CD8-positive, alpha-beta memory T cell (primary cell): ENCODE measurements at places on chromosomes 5 and 9.

DNA sequence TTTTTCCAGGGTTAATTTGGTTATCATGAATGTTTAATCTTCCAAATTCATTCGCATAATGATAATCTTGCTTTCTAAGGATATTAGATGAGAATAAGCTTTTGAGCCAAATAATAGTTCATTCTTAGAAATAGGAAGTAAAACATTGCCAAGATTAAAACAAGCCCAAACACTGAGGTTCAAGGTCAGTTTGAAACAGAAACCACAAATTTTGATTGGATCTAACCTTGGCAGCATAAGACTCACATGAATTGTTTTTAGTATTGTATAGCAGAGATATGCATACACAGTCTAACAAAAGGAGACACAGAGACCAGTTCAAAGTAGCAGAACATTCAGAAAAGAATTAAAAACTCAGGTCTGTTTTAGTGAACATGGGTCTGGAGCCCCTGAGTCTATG, 43.4 kb upstream of the VCAN start:
- no peak for DNase-seq
- no peaks in the 10 kb centered on the region for H3K36me3 ChIP-seq
- no peak overlapping the region for H3K4me3 ChIP-seq
- no peaks in the 10 kb centered on the region for H3K27me3 ChIP-seq
- no peaks in the 10 kb centered on the region for H3K4me1 ChIP-seq

GRCh38 chr5:130976493-130976892, 188.6 kb downstream of the HINT1 start:
- no peaks in the 10 kb centered on the region for H3K27me3 ChIP-seq
- H3K36me3 ChIP-seq = no peaks in the 10 kb centered on the region
- no peak overlapping the region for H3K4me3 ChIP-seq
- no peak overlapping the region for H3K27ac ChIP-seq
- H3K4me1 ChIP-seq = no peaks in the 10 kb centered on the region

DNA sequence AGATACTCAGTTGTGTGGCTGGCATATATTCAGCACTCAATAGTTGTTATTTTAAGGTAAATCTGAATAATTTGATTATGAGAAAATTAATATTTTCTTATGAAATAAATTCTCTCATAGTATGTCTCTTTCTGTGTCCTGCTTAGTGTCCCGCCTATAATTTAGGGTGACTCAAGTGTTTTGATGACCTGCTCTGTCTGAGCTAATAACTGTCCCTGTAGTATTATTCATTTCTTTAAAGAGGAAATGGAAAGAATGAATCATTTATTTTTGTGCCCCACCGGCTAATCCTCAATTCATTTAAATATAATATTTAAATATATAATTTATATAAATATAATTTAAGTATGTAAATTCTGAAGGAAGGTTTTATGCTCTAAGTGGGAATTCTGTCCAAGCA, 4.1 kb downstream of the SLC1A1 start:
- no peak for DNase-seq
- H3K27ac ChIP-seq = no peak overlapping the region
- H3K27me3 ChIP-seq = peaks cover 28% of the 10 kb centered on the region
- no peak overlapping the region for H3K4me3 ChIP-seq
- H3K36me3 ChIP-seq = no peaks in the 10 kb centered on the region

- peak overlapping the region; percentile 76 for H3K4me3 ChIP-seq
- no peaks in the 10 kb centered on the region for H3K27me3 ChIP-seq
- peak overlapping the region; percentile 72 for H3K27ac ChIP-seq
- peaks cover 4% of the 10 kb centered on the region for H3K4me1 ChIP-seq
- no peaks in the 10 kb centered on the region for H3K36me3 ChIP-seq
- DNase-seq = no peak
Measured at GRCh38 chr5:78983601-78984438, 1.3 kb downstream of the ARSB start.

DNA sequence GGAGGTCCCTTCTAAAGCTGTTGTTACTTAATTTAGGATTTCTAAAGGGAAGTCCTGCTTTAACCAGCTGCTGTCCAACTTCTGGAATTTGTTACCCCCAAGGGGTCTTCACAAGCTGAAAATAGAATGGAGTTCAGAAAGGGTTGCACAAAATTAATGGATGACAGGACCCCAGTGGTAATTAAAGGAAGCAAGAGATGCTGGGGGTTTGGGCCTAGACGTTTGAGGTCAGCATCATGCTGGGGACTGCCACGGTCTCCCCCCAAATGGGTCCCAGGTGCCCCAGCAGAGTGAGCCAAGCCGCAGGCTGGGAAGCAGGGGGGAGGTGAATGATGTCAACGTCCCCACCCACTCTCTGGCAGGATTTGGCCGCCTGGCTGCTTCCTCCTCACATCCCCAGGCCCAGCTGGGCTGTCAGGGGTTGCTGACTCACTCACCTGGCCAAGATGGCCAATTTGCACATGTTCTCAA, 97.5 kb upstream of the ARAP3 start:
- H3K4me3 ChIP-seq = no peak overlapping the region
- DNase-seq = no peak
- H3K4me1 ChIP-seq = no peaks in the 10 kb centered on the region

DNA sequence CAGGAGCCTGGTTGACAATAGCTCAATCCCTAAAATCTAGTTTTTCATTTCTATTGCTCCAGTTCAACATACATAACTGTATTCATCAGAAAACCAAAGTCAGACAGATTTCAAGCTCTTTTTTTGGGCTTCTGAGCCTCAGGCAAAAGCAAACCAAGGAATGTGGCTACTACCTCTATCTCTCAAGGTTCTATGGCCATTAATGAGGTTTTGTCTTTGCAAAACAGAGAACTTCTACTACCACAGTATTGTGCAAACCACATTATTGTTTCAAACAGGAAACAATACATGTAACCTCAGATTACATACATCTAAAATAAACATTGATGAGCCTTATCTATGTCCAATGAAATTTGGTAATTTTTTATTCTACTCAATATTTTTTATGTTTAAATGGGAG, 35.5 kb upstream of the FTMT start:
- no peaks in the 10 kb centered on the region for H3K27me3 ChIP-seq
- H3K27ac ChIP-seq = no peak overlapping the region
- H3K4me3 ChIP-seq = no peak overlapping the region
- no peak for DNase-seq

DNA sequence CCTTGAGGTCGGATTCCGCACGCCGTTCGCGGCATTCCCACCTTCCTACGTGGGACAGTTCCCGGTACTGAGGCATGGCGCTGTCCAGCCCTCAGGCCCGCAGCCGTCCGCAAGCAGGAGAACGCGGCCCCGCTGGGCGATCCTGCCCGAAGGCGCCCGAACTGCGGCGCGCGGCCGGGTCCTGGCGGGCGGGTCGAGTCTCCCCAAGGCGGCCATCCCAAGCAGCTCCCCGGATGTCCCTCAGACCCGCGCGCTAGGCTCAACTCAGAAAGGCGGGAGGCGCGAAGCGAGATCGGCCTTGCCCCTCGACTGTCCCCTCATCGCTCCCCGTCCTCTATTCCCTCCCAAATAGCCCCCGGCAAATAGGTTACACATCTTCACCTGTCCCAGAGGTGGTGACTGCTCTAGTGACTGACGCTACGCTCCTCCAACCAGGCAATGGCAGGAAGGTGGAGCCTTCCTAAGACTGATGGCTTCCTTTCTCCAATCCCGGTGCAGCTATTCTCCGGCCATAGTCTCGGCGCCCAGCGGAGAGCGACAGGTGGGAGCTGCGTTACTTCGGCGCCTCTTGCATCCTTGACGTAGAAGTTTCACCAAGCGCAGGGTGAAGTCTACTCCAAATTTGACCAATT, 787 bp upstream of the ANKHD1 start:
- H3K27ac ChIP-seq = peak overlapping the region; percentile 84
- no peaks in the 10 kb centered on the region for H3K27me3 ChIP-seq
- DNase-seq = peak; percentile 70
- no peaks in the 10 kb centered on the region for H3K36me3 ChIP-seq
- H3K4me1 ChIP-seq = peaks cover 36% of the 10 kb centered on the region

- peaks cover 4% of the 10 kb centered on the region for H3K4me1 ChIP-seq
- no peak overlapping the region for H3K4me3 ChIP-seq
- no peak overlapping the region for H3K27ac ChIP-seq
- H3K36me3 ChIP-seq = peaks cover 9% of the 10 kb centered on the region
- H3K27me3 ChIP-seq = no peaks in the 10 kb centered on the region
- DNase-seq = no peak
Measured at GRCh38 chr9:113588242-113588810, 124.8 kb downstream of the RGS3 start.

GRCh38 chr9:127078988-127079387, 43.4 kb downstream of the ANGPTL2 start:
- no peaks in the 10 kb centered on the region for H3K36me3 ChIP-seq
- no peaks in the 10 kb centered on the region for H3K4me1 ChIP-seq
- no peak overlapping the region for H3K4me3 ChIP-seq
- no peaks in the 10 kb centered on the region for H3K27me3 ChIP-seq
- no peak overlapping the region for H3K27ac ChIP-seq
- DNase-seq = no peak

- peaks cover 2% of the 10 kb centered on the region for H3K4me1 ChIP-seq
- H3K27me3 ChIP-seq = no peaks in the 10 kb centered on the region
- no peak overlapping the region for H3K27ac ChIP-seq
Measured at GRCh38 chr5:11239261-11240015, 478.4 kb upstream of the DAP start.

- no peaks in the 10 kb centered on the region for H3K36me3 ChIP-seq
- no peaks in the 10 kb centered on the region for H3K27me3 ChIP-seq
- no peak overlapping the region for H3K27ac ChIP-seq
- no peaks in the 10 kb centered on the region for H3K4me1 ChIP-seq
- no peak for DNase-seq
Measured at GRCh38 chr9:5479994-5480694, 29.8 kb downstream of the CD274 start.

GRCh38 chr5:8226148-8226547, 357.2 kb downstream of the MTRR start:
- H3K27me3 ChIP-seq = no peaks in the 10 kb centered on the region
- no peaks in the 10 kb centered on the region for H3K4me1 ChIP-seq
- H3K4me3 ChIP-seq = no peak overlapping the region

DNA sequence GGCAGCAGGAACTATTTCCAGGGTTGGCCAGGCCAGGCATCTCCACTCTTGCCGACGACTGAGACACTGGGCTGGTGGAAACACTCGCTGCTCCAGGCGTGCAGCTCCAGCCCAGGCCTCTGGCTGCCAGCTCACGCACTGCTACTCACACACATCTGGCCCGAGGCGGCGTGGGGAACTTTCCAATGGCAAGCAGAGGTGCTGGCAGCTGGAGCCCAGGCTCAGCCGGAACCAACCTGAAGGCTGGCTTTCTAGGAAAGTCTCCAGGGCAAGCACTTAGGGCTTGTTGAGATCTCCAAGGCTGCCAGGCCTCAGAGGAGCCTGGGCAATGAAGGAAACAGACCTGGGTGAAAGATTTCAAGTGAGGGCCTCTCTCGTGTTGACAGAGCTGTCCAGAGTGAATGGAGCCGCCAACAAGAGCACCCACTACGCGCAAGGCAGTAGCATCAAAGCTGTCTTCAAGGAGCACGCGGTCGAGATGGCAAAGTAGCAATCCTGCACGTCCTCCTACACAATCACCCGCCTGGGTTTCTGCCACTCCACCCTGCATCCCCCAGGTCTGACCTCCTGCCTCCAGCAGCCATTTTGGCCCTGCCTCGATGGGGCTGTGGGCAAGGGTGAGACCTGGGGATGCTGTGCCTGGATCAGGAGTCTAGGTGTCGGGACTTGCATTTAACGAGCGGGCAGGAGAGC, 14.4 kb downstream of the SH3PXD2B start:
- H3K4me1 ChIP-seq = no peaks in the 10 kb centered on the region
- H3K27me3 ChIP-seq = no peaks in the 10 kb centered on the region
- DNase-seq = no peak
- no peak overlapping the region for H3K27ac ChIP-seq
- no peaks in the 10 kb centered on the region for H3K36me3 ChIP-seq
- no peak overlapping the region for H3K4me3 ChIP-seq

DNA sequence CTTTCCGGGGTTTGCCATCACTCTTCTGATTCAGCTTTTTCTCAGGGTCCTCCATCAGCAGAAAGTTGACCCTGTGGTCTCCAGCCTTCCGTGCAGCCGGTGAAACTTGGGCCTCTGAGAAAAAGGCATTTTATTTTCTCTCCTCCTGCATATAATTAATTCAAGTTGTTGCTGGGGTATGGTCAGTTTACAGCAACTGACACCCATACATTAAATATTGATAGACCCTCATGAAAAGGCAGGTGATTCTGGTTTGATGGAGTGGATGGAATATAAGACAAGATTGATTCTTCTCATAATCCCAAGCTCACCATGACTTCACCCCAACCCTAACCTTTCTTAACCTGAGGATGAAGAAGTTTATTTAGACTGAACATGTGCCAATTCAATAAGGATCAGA, at the start of gene GRXCR2:
Gene GRXCR2 (minus strand): TSS at position 101 of the 400 bp plus-strand sequence. CDS start 46 bp downstream, at position 55.
- no peaks in the 10 kb centered on the region for H3K36me3 ChIP-seq
- no peaks in the 10 kb centered on the region for H3K27me3 ChIP-seq
- H3K4me1 ChIP-seq = no peaks in the 10 kb centered on the region
- no peak within 1 kb of the TSS for H3K4me3 ChIP-seq
- H3K27ac ChIP-seq = no peak within 1 kb of the TSS

GRCh38 chr9:99513441-99514112, 291.5 kb downstream of the SEC61B start:
- no peaks in the 10 kb centered on the region for H3K36me3 ChIP-seq
- DNase-seq = no peak
- peaks cover 4% of the 10 kb centered on the region for H3K27me3 ChIP-seq
- no peak overlapping the region for H3K27ac ChIP-seq

- no peaks in the 10 kb centered on the region for H3K4me1 ChIP-seq
- no peak for DNase-seq
- no peak overlapping the region for H3K4me3 ChIP-seq
Measured at GRCh38 chr9:113298311-113298710, 4.9 kb downstream of the RNF183 start.

- H3K27me3 ChIP-seq = no peaks in the 10 kb centered on the region
- peak overlapping the region; percentile 96 for H3K4me3 ChIP-seq
- H3K4me1 ChIP-seq = peaks cover 46% of the 10 kb centered on the region
- H3K36me3 ChIP-seq = peaks cover 11% of the 10 kb centered on the region
- H3K27ac ChIP-seq = peak overlapping the region; percentile 96
Measured at GRCh38 chr5:150411245-150411979, 1.3 kb downstream of the CD74 start.

DNA sequence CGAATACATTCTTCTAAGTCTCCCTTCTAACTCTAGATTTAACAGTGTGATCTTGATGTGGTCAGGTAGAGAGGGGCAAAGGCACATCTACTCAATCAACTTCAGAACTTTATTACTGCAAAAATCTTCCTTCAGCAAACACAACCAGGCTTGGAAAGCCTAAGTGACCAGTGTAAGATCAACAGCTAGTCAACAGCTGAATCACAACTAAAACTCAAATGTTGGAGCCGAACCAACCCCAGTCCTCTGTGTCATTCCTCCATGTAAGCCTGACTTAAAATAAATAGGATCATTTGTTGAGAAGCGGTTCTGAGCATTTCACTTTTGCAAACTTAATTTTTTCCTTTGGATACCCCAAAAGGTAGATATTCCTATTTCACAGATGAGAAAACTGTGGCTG, 352.7 kb downstream of the EBF1 start:
- H3K4me1 ChIP-seq = no peaks in the 10 kb centered on the region
- no peak overlapping the region for H3K4me3 ChIP-seq
- H3K36me3 ChIP-seq = no peaks in the 10 kb centered on the region
- H3K27ac ChIP-seq = no peak overlapping the region
- no peaks in the 10 kb centered on the region for H3K27me3 ChIP-seq

- H3K27ac ChIP-seq = no peak overlapping the region
- H3K4me3 ChIP-seq = no peak overlapping the region
- H3K36me3 ChIP-seq = no peaks in the 10 kb centered on the region
- peaks cover 14% of the 10 kb centered on the region for H3K4me1 ChIP-seq
- no peak for DNase-seq
- no peaks in the 10 kb centered on the region for H3K27me3 ChIP-seq
Measured at GRCh38 chr5:159240301-159240870, 22.7 kb upstream of the UBLCP1 start.

- no peak for DNase-seq
- no peaks in the 10 kb centered on the region for H3K36me3 ChIP-seq
- no peak overlapping the region for H3K4me3 ChIP-seq
- H3K27me3 ChIP-seq = no peaks in the 10 kb centered on the region
- no peak overlapping the region for H3K27ac ChIP-seq
Measured at GRCh38 chr5:134246771-134247427, 21.0 kb upstream of the PPP2CA start.
